ENCODE measurements at places on chromosomes 16 and 17. TPM values are rescaled to one million over a fixed set of nuclear protein-coding genes. Genes with fewer than 3 reads are reported as not detected.
A peak's percentile ranks its signal among the peaks of the same experiment; 100 is the strongest.

DNA sequence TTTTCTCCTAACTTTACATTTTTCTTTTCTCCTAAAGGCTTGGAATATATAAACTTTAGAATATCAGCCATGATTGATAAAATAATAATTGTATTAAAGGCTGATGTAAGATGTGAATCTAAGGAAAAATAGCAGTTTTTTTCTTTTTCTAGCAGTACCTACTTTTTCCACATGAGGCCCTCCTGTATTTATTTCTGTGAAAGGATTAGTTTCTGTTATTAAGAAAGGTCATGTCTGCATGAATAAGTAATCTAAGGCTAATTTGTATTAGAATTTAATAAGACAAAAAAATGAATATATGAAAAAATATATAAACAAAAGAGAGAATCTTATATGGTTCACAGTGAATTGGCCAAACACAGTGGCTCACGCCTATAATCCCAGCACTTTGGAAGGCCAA, 85.3 kb downstream of the STXBP4 start:
- H3K27ac ChIP-seq: no peak overlapping the region
- DNase-seq: no peak
- no peaks in the 10 kb centered on the region for H3K27me3 ChIP-seq
- H3K4me3 ChIP-seq: no peak overlapping the region
- no peaks in the 10 kb centered on the region for H3K4me1 ChIP-seq
- no peaks in the 10 kb centered on the region for H3K36me3 ChIP-seq

Gene CCL7
- not detected for total RNA-seq

Gene CBFA2T3
- total RNA-seq: 2.8 TPM

Gene KRT27
- not detected for total RNA-seq

DNA sequence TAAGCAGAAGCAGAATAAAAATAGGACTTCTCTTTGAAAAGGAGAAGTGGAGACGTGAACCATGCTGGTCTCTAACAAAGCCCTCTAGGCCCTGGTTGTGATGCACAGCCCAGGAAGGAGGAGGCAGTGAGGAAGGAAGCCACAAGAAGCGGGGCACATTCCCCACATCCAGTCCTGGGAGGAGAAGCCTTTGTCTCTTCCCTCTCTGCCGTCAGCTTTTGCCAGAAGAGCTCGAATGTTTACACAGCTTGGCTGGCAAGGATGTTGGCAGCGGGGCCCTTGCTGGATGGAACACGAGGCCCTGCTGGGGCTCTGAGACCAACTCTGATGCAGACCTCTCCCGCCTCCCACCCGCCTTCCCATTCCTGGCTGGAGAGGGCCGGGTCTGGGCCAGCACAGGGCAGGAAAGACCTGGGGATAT, 91.3 kb downstream of the MAF start:
- H3K27me3 ChIP-seq: no peaks in the 10 kb centered on the region
- no peak overlapping the region for H3K4me3 ChIP-seq
- H3K27ac ChIP-seq: no peak overlapping the region
- H3K4me1 ChIP-seq: peaks cover 7% of the 10 kb centered on the region
- H3K36me3 ChIP-seq: no peaks in the 10 kb centered on the region
- no peak for DNase-seq

Gene TP53TG3F
- not detected for total RNA-seq

DNA sequence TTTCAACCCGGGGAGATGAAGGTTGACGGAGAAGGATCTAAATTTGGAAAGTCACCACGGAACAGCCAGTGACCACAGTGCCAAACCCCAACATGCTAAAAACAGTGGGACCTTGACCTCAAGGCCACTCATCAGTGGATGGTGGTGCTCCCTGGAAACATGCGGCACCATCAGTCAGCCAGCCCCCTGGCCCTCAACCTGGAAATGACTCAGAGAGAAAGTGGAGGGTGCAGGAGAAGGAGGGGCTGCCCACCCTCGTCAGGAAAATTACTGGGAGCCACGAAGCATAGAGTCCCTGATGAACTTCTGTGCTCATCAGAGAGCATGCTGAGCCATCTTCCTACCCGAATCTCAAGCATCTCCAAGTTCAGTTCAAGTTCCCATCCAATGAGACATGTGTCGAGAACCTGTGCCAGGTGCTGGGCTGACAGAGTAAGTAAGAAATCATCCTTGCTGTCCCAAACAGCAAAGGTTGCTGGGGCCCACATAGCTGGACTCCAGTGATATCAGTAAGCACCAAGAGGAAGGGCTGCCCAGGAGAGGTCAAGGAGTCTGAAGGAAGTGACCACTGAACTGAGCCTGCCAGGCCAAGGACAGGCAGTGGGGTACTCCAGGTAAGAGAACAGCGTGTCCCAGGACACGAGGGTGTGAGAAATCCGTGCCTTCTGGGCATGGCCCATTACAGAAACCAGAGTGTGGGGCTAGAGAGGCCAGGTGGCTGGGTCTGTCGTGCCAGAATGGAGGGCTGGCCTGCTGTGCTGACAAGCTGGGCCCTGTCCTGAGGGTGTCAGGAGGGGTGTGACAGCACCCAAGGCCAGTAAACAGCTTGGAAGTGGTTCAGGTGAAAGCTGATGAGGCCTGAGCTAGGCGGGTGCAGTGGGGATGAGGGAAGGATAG, 5.2 kb downstream of the PECAM1 start:
- H3K4me3 ChIP-seq: no peak overlapping the region
- H3K27me3 ChIP-seq: no peaks in the 10 kb centered on the region
- no peak overlapping the region for H3K27ac ChIP-seq

Gene FZD2
- total RNA-seq: 42.8 TPM

DNA sequence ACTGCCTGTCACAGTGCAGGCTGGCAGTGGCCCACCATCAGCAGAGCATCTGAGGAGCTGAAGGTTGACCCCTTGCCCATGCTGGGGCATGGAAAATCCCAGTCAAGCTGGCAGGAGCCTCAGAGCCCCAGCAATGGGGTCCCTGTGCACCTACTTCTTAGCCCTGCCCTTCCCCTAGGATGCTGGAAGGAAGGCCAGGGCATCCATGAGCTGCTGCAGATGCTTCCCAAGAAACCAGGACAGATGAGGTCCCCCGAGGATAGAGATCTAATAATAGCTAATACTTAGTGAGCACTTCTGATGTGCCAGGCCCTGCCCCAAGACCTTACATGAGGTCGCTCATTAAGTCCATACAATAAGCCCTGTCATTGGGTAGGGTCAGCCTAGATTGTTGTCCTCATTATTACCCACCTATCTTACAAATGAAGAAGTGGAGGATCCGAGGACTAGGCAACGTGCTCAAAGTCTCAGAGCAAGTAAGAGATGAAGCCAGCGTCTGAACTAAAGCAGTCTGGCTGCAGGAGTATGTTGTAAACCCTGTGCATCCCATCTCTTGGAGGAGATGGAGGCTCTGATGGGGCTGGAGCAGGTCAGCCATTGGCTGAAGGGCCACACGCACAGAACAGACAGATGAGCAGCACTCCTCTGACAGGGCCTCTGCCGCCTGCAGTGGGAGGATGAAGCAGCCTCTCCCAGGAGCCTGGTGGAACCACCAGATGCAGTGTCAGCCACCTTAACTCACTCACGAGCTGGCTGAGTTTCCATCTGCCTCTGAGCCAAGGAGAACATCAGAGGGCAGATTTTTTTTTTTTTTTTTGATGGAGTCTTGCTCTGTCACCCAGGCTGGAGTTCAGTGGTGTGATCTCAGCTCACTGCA, 175.4 kb downstream of the WSCD1 start:
- no peaks in the 10 kb centered on the region for H3K36me3 ChIP-seq
- no peak for DNase-seq
- H3K4me1 ChIP-seq: peaks cover 46% of the 10 kb centered on the region

DNA sequence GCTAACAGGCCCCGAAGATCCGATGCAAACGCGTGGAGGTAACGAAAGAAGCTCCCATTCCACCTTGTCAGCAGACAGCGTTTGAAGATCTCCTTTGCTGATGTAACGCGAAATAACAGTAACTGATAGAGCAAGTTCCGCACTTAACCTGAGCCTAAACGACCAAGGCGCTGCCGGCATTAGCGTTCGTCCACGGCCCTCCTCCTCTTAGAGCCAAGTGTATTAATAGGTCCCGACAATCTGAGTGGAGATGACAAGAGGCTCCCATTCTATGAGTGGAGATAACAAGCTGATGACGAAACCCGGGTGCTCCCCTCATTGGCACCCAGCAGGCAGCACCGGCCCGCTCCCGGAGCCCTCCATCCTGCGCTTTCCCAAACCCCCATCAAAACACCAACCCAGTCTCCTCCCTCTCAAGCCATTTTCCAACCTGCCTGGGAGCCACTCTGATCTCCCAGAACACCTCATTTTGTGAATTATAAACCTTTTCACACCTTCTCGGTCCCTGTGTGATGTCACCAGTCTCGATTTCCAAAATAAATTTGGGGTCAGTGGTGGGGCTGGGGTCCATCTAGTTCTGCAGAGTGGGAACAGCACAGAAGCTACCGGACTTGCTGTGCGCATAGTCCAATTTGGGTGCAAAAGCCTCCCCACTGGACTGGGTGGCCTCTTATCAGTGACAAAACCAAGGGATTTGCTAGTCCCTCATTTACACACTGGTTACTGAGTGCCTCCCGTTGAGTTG, 35.4 kb upstream of the ARL4D start:
- peaks cover 38% of the 10 kb centered on the region for H3K4me1 ChIP-seq
- peaks cover 7% of the 10 kb centered on the region for H3K27me3 ChIP-seq
- no peak overlapping the region for H3K4me3 ChIP-seq
- DNase-seq: no peak
- no peak overlapping the region for H3K27ac ChIP-seq

GRCh38 chr17:8474826-8475225, 39.1 kb downstream of the NDEL1 start:
- no peaks in the 10 kb centered on the region for H3K4me1 ChIP-seq
- H3K36me3 ChIP-seq: peaks cover 66% of the 10 kb centered on the region
- H3K4me3 ChIP-seq: no peak overlapping the region
- H3K27me3 ChIP-seq: no peaks in the 10 kb centered on the region

DNA sequence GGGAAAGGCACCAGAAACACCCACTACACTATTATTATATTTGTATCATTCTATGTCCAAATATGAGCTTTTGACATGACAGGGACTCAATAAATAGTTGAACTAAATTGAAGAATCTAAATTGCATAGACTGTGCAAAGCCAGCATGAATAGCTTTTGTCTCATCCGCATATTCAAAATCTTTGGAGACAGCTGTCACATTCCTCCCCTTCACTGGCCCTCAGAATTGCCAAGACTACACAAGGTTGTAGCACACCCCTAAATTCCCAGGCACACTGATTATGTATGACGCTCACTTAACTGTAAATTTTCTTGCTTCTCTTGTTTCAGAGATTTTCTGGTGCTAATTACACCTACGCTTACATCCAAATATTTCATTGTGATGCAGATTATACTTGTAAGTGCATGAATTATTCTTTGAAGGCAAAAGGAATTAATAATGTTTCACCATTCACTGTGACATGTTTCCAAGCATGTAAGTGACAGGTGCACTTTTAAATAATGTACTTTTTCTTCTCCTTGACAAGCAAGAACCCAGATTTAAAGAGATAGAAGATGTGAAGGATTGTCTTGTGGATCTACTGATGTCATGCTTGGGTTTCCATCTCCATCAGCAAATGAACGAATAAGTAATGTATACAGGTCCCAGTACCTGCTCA, 47.5 kb downstream of the CA10 start:
- no peak for DNase-seq
- peaks cover 7% of the 10 kb centered on the region for H3K4me1 ChIP-seq
- peaks cover 28% of the 10 kb centered on the region for H3K36me3 ChIP-seq
- H3K27me3 ChIP-seq: peaks cover 4% of the 10 kb centered on the region
- H3K27ac ChIP-seq: no peak overlapping the region

- H3K27ac ChIP-seq: no peak overlapping the region
- H3K36me3 ChIP-seq: no peaks in the 10 kb centered on the region
- DNase-seq: peak; percentile 38
Measured at GRCh38 chr16:65908568-65908967, 457.9 kb upstream of the CDH5 start.

DNA sequence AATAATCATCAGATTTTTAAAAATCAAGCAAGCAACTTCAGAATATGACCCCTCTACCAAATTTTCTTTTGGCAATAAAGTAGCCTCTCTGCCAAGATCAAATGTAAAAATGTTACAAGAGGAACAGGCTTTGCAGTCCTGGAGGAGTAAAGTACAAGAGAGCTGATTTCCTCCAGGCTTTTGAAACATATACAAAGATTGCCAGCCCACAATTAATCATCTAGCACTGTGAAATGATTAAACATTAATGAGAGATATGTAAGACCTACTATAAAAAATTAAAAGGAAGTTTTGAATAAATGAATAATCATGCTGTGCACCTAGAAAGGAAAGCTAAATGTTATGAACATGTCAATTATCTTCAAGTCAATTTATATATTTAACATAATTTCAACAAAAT, 26.3 kb downstream of the TXNDC11 start:
- no peak overlapping the region for H3K27ac ChIP-seq
- H3K27me3 ChIP-seq: no peaks in the 10 kb centered on the region
- DNase-seq: no peak
- H3K4me1 ChIP-seq: peaks cover 9% of the 10 kb centered on the region

DNA sequence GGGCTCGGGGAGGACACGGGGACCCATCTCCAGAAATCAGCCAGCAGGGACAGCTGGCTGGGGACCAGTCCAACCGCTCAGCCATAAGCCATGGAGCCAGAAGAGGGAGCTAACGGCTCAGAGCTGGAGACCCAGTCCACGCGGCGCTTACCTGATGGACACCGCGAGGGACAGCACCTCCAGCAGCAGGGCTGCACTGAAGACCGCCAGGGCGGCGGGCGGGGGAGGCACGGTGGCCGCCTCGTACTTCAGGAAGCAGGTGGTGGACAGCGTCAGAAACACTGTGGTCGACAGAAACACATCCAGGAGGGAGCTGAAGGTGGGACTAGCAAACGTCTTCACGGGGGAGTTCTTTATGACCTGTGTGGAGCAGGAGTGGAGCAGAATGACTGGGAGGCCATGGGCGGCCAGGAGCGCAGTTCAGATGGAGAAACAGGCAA, 102.6 kb upstream of the CREBBP start:
- H3K4me3 ChIP-seq: no peak overlapping the region
- no peak overlapping the region for H3K27ac ChIP-seq
- H3K4me1 ChIP-seq: peaks cover 8% of the 10 kb centered on the region
- H3K27me3 ChIP-seq: peaks cover 9% of the 10 kb centered on the region

DNA sequence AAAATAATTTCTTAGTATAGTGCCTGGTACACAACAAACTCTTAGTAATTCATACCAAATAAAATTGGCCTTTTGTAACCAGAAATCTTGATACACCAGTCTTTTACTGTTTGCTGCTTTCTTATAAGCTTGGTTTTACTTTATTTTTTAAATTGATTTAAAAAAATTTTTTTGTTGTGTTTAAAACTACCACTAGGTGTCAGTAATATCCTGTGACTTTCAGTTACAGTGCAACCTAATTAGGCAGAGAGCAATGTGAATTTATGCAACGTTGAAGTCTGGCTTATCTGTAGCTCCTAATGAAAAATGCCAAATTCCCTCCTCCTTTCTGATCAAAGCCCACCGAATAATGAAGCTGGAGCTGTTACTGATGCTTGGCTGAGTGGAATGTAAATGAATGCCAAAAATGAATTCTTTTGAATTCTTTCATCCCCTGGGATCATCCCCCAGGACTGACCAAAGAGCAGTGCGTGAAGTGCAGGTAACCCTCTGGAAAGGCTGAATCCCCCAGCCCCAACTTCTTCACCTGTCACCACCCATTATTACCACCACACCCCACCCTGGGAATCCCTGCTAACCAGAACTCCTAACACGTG, 3.8 kb downstream of the ERCC4 start:
- H3K4me1 ChIP-seq: peaks cover 17% of the 10 kb centered on the region
- H3K4me3 ChIP-seq: no peak overlapping the region
- no peaks in the 10 kb centered on the region for H3K27me3 ChIP-seq
- peaks cover 20% of the 10 kb centered on the region for H3K36me3 ChIP-seq
- DNase-seq: no peak

- no peak overlapping the region for H3K27ac ChIP-seq
- no peaks in the 10 kb centered on the region for H3K36me3 ChIP-seq
- no peak for DNase-seq
- H3K27me3 ChIP-seq: no peaks in the 10 kb centered on the region
- H3K4me3 ChIP-seq: no peak overlapping the region
- peaks cover 4% of the 10 kb centered on the region for H3K4me1 ChIP-seq
Measured at GRCh38 chr16:11448796-11449416, 103.6 kb downstream of the RMI2 start.

Data from WTC11 (cell line).